ENCODE measurements at places on chromosomes 4 and X.
A peak's percentile ranks its signal among the peaks of the same experiment; 100 is the strongest.

DNA sequence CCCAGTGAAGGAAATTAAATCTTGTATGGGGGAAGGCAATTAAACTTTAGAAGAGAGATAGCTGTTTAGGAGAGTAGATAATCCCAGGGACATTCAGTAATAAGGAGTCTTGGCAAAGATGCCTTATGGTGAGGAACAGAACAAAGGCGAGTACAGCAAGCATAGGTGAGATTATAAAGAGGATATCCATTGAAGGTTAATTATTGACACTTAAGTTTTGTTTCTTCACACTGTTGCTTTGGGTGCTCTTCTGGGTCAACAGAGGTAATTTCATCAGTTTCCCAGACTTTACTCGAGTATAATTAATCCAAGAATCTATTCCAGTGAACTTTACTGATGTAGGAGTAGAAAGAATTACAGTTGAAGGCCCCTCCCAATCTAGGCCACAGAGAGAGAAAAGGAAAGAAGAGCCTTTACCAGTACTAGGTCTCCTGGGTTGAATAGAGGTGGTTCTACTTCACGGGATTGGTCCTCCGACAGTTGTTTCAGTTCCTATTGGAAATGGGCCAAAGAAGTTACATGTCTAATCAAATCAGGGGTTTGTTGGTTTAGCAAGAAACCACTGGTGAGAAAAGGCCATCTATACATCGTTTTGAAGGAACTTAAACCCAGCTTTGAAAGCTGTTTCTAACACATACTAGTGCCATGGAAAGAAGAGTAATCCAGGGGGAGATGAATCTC lies 27.2 kb downstream of the EPGN start:
- peak; percentile 65 for DNase-seq

GRCh38 chrX:47808904-47809788 lies 27.6 kb upstream of the ZNF81 start:
- no peak for DNase-seq

DNA sequence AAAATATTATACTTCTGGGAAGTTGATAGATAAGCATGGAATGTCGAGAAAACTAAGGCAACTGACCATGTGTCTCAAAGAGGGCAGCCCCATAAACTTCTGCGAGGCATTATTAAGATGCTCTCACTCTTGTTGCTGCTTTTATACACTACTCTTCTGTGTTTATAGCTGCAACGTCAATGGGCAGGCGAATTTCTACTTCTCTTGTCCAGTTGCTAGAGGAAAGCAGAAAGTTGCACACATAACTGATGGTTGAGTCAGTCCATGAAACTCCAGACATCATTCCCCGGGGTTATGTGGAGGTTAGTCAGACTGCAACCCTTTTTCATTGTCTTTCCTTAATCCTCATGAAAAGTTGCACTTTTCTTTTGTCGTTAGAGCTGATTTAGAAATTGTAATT lies 39.8 kb downstream of the VCX3B start:
- DNase-seq: no peak

DNA sequence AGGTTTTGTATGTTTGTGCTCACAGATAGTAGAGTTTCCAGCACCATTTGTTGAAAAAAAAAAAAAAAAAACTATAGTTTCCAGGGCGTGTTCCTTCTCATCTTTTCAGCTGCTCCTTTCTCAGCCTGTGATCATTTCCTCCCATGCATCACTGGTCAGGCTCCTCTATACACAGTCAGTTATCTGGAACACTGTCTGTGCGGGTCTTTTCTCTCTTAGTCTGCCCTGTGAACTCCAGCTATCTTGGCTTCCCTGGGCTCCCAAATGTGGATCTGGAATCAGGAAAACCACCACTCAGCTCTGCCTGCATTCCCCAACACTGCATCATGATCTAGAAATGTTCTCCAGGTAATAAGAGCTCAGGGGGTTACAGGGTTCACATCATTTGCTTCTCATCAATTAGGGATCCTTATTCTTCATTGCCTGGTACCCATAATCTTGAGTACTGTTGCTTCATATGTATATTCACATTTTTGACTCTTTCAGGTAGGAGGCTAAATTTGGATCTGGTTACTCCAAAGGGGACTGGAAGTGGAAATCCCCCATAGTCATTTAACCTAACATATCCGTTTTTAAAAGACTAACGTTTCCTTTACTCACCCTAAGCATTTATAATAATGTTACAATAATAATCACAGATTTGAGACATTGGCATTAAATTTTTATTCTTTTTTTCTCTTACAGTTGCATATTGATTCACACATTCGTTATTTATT lies 221.8 kb upstream of the KLF3 start:
- no peak for DNase-seq

GRCh38 chrX:129759576-129760061 lies 20.1 kb upstream of the SASH3 start:
- peak; percentile 74 for DNase-seq

DNA sequence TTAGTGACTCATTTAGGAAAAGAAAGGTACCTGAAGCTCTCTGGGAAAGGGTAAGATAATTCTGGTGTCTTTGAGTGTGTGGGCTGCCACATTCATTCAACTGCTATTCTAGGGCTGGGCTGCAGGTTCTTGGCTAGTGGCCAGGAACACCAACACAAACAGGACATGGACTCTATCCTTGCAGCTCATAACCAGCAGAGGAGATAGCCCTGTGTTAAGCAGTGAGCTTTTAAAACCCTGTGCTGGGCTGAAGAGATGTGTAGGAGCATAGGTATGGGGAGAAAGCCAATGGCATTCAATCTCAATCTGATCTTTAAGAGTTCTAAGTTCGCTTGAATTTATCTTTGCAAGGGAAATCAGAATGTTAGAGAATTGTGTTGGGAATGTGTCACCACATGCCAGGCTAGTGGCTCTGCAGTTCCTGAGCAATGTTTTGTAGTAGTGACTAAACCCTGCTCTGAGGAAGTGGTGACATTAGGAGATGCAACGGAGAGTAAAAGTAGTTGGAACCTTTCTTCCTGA lies 39.2 kb downstream of the SGMS2 start:
- DNase-seq: peak; percentile 58
